ENCODE measurements at places on chromosomes 1 and 21. TPM values are rescaled to one million over a fixed set of nuclear protein-coding genes. Genes with fewer than 3 reads are reported as not detected.

DNA sequence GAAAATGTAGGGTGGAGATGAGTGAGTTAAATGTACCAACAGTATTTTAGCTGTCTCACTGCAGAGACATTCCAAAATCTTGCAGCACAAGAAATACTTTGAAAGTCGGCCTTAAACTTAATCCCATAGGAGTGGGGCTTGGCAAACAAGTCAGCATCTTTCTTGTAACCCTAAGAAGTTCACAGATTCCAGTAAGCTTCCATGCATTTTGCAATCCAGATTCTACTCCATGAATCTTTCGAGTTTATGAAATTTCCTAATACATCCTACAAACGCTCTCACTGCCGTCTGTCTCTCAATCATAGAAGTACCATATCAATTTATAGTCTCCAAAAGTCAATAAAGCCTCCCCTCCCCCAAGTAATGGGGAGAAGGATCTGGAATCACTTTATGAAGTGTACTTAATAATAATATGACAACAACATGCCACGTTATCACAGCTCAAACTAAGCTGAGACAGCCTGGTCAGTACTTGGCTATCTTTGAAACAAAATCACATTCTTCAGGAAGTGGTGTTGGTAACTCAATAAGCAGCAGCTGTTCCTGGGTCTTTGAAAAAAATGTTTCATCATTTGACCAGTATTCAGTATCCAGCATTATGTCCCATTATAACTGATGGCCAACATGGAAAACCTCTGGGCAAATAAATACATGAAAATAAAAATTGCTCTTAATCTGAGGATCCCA lies 317.4 kb upstream of the RUNX1 start:
- no peaks in the 10 kb centered on the region for H3K4me1 ChIP-seq
- no peak for DNase-seq
- H3K27ac ChIP-seq, result no peak overlapping the region
- no peak overlapping the region for H3K4me3 ChIP-seq
- no peaks in the 10 kb centered on the region for H3K36me3 ChIP-seq

GJA8 gene
- total RNA-seq, result not detected

BNIPL gene
- total RNA-seq, result 1.5 TPM

GRCh38 chr1:230394134-230394533 lies 32.0 kb downstream of the PGBD5 start:
- no peak overlapping the region for H3K27ac ChIP-seq
- no peaks in the 10 kb centered on the region for H3K36me3 ChIP-seq
- no peak overlapping the region for H3K4me3 ChIP-seq
- no peaks in the 10 kb centered on the region for H3K4me1 ChIP-seq
- peaks cover 6% of the 10 kb centered on the region for H3K27me3 ChIP-seq

- no peak overlapping the region for H3K4me3 ChIP-seq
- H3K27ac ChIP-seq, result no peak overlapping the region
- no peaks in the 10 kb centered on the region for H3K36me3 ChIP-seq
- no peaks in the 10 kb centered on the region for H3K4me1 ChIP-seq
- no peak for DNase-seq
Observed at GRCh38 chr1:207156095-207156494, 52.1 kb downstream of the C4BPA start.

DNA sequence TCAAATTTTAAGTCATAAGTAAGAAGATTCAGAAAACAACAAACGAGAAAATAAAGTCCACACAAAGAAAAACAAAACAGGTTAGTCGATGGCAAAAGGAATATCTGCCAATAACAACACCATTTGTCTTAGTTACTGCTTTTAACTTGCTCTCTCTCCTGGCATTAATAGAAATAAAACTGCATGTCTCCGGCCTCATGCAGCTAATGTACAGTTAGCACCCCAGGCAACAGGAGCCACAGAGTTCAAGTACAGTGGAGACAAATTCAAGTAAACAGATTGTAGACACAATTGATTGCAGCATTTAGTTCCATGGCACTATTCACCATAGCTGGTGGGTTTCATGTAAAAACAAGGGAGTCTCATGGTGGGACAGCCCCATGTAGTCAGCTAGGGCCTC lies 33.5 kb downstream of the SUSD4 start:
- no peak for DNase-seq
- no peak overlapping the region for H3K27ac ChIP-seq
- H3K27me3 ChIP-seq, result peaks cover 5% of the 10 kb centered on the region
- H3K36me3 ChIP-seq, result no peaks in the 10 kb centered on the region
- H3K4me1 ChIP-seq, result no peaks in the 10 kb centered on the region
- no peak overlapping the region for H3K4me3 ChIP-seq
